ENCODE measurements at places on chromosomes 4 and X.

DNA sequence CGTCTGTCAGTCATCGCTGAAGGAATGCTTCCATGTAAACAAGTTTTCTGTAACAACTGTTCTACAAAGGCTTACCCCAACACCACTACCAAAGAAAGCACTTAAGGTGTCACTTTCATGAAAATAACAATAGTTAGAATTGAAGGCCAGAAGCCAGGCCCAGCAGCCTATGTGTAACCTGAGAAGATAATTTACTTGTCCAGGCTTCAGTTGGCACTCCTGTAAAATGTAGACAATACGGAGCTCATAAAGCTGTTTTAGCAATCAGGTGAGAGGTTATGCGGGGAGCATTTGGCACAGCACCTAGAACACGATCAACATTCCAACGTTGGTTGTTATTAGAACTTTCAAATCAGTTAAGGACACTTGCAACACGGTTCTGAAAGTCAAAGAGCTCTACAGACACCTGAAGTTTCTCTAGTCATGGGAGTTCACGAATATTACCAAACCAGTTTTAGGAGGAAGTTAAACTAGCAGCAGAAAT lies 15.7 kb downstream of the ADGRA3 start:
- no peak for DNase-seq

GRCh38 chr4:24234288-24234848 lies 344.5 kb upstream of the PPARGC1A start:
- DNase-seq, result no peak

GRCh38 chr4:6188687-6189305 lies 11.6 kb downstream of the JAKMIP1 start:
- peak; percentile 9 for DNase-seq

DNA sequence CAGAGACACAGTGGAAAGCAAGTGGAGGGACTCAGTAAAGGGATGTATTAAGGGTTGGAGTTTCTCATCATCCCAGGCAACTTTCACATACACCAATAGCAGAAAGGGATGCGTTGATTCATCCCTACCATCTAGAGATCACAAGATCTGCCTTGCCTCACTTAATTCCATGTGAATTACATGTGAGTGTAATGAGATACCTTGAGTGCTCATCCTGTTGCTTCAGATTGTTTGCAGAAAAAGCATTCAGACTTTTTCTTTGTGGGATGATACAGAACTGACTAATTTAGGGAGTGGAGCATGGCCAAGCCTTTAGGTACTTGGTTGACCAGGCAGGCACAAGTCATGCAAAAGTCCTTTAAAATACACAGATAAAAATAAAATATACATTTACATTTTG lies 124.8 kb upstream of the SLIT2 start:
- peak; percentile 77 for DNase-seq

DNA sequence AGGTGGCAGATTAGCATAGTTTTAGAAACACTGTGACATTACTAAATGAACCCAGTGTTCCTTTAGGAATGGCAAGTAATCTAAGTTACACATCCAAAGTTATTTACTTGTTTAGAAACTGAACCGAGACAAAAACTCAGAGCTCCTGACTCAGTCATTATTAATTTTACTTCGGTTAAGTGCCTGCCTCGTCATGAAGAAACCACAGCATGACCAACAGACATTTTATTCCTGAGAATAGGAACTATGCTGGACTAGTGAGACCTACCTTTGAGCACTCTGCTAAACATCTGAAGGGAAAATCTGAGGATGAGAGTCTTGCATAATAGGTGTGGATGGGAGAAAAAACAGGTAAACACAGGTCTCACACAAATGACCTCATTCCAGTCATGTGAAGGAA lies 2.5 kb downstream of the BEX1 start:
- DNase-seq, result no peak

GRCh38 chr4:99341426-99341825 lies 11.1 kb downstream of the ADH1C start:
- no peak for DNase-seq

DNA sequence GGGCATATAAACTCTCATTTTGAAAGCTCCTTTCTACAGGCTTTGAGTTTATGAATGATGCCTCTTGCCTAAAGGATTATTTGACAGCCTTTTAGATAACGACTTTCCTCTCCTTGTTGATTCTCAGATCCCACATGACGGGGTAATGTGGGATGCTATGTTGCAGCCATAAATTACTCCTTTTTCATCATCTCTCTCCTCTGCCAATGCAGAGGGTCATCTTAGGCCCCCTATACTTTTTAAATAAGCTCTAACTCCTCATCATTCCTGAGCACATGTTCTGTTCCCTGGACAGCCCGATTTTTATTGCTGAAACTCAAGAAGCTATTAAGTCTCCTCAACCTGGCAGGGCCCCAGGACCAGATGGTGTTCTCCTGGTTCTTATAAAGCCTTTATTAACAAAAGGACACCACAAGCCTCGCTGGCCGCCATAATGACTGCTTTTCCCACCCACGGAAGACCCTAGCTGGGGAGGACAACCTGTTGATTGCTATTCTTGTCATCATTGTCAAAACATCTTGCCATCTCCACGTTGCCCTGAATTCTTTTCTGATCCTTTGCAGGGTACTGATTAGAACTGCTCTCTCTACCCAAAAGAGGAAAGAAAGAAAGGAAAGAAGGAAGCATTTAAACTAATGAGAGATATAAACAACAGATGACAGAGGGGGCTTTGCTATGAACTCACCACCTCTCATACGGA lies 150.7 kb downstream of the DHX15 start:
- no peak for DNase-seq

DNA sequence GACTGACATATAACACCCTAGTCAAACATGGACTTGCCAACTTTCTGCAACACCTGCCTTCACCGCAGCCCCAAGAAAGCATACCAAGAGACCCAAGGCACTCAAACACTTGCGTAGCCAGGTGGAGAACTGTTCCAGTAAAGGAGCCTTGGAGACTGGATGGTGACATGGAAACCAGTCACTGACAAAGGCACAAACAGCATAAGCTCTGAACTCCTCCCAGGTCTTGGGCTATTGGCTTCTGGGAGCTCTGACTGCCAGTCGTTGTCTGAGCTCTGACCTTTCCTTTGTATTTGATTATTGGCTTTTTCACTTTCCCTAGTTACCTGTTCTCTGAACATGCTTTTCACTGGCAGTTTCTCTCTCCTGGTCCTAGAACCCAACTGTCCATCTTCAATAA lies 38.3 kb downstream of the ARAP2 start:
- no peak for DNase-seq

DNA sequence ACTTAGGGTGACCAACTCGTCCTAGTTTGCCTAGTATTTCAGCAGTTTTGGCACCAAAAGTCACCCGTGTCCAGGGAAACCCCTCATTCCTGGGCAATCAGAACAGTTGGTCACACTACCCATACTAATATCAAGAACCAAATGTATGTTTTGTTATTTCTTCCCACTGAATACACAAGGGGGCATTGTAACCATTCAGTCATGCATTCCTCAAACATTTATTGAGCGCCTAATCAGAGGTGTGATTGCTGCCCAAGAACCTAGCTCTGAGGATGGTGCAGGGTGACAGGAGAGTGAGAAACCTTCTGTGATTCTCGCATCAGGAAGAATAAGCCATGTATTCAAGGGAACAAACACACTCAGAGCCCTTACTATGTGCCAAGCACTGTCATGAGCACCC lies 69.8 kb upstream of the RAI2 start:
- no peak for DNase-seq

GRCh38 chr4:145709336-145709735 lies 29.4 kb downstream of the C4orf51 start:
- no peak for DNase-seq

GRCh38 chr4:123846092-123846491 lies 449.5 kb downstream of the SPRY1 start:
- no peak for DNase-seq

GRCh38 chr4:10577018-10577417 lies 107.5 kb downstream of the CLNK start:
- DNase-seq, result no peak

DNA sequence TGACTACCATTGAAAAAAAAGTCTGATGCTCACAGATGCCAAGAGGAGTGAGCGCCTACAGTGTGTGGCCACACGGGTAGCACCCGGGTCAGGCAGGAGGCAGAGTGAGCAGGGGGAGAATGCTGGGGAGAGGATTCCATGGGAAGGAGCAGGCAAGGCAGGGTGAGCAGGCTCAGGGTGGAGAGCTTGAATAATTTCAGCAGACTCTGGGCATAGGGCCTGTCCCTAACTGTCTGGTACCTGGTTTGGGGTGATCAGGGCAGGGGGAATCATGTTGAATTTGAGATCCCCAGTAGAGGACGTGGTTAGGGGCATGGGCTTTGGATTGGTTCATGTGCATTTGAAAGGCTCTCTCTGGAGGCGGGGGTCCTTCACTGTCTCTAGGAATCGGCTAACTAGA lies 51.2 kb upstream of the TLR3 start:
- no peak for DNase-seq

GRCh38 chrX:20547611-20548051 lies 280.9 kb upstream of the RPS6KA3 start:
- DNase-seq, result peak; percentile 60

DNA sequence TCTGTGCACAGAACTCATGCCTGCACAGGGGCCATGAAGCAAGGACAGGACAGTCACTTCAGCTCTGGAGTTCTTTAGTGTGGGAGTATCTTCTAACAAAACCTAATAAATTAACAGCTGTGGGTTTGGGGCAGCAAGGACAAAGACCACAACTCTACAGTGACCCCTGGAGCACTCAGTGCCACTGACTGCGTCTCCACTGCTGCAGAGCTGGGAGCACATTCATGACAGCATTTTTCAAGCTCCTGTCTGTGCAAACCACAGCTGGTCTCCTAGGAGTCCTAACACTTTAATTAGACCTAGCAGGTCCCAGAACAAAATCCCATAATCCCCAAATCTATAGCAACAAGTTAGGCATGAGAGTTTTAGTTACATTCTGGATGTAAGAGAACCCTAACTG lies 76.5 kb downstream of the RTL9 start:
- DNase-seq, result no peak

GRCh38 chr4:88177983-88178625 lies 19.7 kb upstream of the ABCG2 start:
- DNase-seq, result peak; percentile 83

DNA sequence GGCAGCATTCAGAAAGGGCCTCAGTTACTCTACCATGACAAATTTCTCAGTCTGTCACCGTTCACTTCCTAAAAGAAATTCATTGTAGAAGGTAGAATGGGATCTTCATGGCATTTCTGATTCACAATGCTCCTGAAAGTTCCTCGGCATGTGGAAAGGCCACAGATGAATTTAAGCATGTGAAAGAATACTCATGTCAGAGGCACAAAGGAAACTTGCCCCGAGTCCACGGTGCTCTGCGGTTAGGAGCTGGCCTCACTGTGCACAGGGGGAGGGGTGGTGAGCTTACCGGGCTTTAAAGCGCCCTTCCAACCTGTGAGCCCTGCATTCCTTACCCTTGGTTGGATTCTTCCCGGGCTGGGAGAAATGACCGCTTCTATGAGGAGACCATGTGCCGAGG lies 9.3 kb downstream of the TKTL1 start:
- DNase-seq, result no peak

- DNase-seq, result no peak
These were observed 207.4 kb downstream of the AFAP1 start for GRCh38 chr4:7732263-7732662.

- DNase-seq, result no peak
These were observed 841.6 kb downstream of the RAPGEF2 start for GRCh38 chr4:159944477-159944876.

DNA sequence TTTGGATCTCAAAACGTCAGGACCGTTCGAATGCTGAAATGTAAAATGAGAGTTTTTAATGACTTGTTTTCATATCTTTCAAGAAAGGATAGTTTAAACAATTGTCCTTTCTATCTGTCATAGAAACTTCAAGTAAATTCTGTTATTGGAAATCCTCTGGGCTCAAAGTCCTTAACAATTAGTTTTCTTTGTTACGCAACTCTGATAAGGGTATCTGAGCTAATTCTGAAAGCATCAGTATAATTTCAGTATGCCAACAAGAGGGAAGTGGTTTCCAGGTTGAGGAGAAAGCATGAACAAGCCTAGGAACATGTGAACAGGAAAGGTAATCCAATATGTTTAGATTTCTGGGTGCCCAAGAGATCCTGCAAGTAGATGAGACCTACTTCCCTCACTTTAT lies 22.0 kb downstream of the ADH7 start:
- DNase-seq, result no peak

- no peak for DNase-seq
These were observed 58.0 kb upstream of the ZC4H2 start for GRCh38 chrX:65034292-65034667.

DNA sequence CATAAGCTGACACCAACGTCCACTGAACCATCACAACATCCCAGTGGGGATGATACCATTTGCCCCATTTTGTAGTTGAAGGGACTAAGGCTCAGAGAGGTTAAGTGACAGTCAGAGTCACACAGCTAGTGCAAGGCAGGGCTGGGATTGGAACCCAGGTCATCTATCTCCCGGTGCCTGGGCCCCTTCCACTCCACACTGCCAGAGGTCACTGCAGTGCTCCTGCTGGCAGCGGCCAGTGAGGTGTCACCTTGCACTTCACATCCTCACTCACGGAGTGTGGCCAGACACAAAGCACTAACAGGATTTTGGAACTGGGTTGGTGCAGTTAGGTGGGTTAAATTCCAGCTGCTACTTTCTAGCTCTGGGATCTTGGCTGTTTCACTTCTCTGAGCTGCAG lies 118.7 kb downstream of the ENPP6 start:
- no peak for DNase-seq

DNA sequence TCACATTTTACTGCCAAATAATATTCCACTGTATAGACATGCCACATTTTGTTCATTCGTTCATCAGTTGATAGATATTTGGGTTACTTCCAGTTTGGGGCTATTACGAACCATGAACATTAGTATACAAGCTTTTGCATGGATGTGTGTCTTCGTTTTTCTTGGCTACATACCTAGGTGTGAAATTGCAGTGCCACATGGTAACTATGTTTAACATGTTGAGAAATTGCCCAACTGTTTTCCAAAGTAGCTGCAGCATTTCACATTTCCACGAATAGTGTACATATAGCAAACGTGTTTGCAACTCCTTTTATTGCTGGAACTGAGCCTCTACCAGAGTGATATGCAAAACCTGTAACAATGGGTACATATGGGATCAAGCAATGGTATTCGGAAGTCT lies 221.5 kb downstream of the VEGFC start:
- no peak for DNase-seq

GRCh38 chr4:186553717-186554116 lies 1.6 kb downstream of the MTNR1A start:
- no peak for DNase-seq

GRCh38 chr4:172721659-172722058 lies 447.0 kb upstream of the GALNT7 start:
- DNase-seq, result no peak

DNA sequence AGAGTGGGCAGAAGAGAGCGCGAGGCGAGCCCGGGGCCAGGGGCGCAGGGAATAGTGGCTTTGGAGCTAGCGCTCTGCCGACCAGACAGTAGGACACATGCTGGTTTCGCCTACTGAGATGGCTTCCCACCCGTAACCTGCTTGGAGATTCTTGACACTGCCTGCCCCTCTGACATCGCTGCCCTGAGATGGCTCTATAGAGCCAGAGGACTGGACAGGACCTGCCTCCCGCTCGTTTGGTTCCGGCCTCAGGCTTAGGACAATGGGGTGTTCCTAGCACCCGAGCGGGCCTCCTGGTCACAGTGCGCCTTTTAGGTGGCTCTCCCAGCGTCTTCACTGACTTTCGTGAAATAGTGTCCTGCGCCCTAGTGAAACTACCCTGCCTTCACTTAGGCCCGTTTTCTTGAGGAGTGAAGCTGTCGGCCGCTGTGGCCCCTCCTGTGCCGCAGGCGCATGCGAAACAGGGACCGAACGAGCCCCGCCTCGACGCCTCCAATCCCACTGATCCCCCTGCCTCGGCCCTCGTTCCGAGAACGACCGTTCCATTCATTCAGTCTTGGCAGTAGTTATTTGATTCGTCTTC lies 608 bp downstream of the TAF1 start:
- DNase-seq, result peak; percentile 11

GRCh38 chr4:13642170-13642950 lies 14.8 kb upstream of the BOD1L1 start:
- peak; percentile 38 for DNase-seq
